ENCODE measurements at places on chromosomes 1 and 21.

DNA sequence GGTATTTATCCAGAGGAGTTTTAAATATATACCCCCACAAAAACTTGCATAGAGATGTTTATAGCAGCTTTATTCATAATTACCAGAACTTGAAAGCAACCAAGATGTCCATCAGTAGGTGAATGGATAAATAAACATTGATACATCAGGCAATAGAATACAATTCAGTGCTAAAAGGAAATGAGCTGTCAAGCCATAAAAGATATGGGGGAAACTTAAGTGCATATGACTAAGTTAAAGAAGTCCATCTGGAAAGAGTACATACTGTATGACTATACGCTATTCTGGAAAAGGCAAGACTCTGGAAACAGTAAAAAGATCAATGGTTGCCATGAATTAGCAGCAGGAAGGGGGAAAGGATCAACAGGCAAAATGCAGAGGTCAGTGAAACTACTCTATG, 366.7 kb downstream of the HHIPL2 start:
- DNase-seq: no peak

GRCh38 chr1:23433122-23433521, 8.6 kb upstream of the TCEA3 start:
- DNase-seq: no peak

- no peak for DNase-seq
Observed at GRCh38 chr1:31382379-31382989, 9.6 kb upstream of the FABP3 start.

DNA sequence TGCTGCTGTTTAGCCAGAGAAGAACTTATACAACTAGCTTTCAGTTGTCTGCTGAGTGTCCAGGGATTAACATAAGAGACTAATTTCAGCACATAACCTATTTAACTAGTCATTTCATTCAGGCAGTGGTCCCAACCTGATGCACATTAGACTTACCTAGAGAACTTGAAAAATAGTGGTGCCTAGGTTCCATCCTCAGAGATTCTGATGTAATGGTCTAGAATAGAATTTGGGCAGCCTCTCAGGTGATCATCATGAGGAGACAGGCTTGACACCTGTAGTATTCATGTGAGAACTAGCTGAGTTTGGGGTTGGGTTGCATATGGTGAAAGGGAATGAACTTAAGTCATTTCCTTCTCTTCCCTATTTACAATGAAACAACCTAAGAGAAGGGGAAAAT, 24.8 kb downstream of the CNST start:
- DNase-seq: no peak

- no peak for DNase-seq
Observed at GRCh38 chr21:43005635-43006034, 31.3 kb downstream of the PKNOX1 start.

- no peak for DNase-seq
Observed at GRCh38 chr1:40903106-40903505, 40.9 kb upstream of the CITED4 start.

DNA sequence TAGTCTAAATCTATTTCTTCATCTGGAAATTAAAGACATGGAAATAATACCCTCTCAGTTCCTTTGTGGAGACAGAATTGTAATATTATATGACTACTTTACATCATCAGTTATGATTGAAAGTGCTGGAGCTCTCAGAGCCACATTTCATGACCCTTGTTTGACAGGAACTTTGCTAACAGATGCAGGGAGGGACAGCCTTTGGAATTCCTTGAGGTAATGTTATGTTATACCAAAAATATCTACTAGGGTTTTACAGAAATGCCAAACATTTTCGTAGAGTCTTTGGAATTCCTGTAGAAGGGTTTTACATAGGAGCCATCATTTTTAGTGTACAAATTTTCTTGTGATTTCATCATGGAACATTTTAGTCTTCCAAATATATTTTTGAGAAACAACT, 57.4 kb upstream of the ADAMTS5 start:
- DNase-seq: no peak

DNA sequence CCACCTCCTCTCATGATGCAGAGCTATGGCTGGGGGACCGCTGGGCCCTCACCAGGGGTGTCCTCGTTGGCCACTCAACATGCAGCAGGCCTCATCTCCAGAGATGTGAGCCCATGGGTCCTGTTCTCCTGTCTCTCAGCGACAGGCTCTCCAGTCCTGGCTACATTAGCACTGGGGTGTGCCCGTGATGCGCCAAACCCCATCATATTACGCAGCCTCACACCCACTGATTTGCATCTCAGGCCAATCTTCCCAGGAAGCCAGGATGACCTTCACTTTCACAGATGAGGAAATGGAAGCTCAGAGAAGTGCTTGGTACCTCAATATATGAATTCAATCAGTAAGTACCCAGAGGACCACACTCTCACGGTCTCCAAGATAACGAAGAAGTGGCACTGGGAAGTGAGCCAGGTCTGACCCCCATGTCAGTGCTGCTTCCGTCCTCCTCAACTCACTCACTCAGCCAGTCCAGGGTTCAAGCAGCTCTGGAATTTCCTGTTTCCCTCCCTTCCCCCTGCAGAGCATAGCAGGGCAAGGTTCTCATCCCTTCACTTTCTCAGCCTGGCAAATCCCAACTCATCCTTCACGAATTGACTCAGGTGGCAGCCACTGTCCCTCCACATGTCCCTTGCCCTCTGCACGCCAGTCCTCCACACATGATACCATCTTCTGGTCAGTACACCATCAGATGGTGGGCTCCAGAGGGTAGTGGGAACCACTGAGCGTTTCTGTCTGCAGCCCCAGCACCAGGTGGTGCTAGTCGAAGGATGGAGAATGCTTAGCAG, 28.9 kb upstream of the EVA1B start:
- no peak for DNase-seq

- DNase-seq: no peak
Observed at GRCh38 chr1:100582943-100583342, 45.0 kb downstream of the GPR88 start.

DNA sequence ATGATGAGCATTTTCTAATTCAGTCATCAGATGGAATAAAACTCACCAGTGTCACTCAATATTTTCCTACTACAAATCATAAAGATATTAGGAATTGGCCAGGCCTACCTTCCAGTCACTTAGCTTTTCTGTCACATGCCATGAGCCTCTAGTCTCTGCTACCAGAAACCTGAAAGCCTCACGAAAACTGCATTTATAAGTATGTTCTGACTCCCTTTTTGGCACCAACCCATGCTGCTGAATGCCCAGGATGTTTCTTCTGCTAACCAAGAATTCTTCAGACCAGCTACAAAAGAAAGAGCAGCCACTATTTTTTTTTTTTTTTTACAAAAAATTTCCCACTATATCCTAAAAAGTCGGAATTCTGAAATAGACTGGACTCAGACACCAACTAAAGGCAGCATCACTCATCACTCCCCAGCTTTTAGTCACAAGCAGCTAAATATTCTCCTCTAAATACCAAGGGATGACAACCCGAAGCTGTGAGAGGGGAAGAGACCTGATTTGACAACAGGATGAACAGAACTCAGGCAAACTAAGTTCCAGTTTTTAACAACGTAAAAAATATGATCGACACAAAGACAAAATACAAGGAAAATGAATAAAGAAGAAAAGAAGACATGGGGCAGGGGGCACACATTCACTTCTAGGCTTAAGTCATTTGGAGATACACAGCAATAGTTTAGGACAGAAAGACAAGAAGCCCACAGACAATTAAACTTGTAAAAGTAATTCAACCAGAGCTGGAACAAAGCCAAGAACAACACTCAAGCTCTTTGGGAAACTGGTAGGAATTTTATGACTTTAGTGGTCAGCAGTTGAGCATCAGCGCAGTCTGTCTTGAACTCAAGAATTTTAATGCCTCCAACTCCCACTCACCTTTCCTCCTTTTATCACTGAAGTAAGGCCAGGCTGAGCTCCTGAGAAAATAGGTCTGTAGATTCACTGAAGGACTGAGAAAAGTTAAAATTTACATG, 1.7 kb downstream of the DCAF8 start:
- no peak for DNase-seq

DNA sequence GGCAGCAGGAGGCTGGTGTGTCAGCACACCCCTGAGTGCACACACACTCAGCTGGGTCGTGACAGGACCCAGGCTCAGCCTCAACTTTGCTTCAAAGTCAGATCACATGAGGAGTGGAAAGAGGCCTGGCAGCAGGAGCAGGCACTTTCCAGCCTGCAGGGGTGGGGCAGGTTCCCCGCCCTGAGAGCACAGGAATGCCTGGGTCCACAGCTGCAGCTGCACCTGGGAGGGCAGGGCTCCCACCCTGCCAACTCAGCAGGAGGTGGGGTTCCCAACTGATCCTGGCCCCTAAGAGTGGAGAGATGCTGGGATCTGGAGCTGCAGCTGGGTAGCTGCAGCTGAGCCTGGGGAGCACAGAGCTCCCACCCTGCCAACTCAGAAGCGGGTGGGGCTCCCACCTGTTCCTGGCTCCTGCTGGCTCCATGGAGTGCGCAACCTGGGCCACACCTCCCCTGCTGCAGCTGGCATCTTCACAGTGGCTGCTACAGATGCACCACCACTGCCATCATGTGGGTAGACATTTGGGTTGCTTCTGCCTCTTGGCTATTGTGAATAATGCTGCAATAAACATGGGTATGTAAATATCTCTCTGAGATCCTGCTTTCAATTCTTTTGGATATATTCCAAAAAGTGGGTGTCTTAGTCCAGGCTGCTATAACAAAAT, 415.4 kb downstream of the TTLL7 start:
- DNase-seq: peak; percentile 15

- no peak for DNase-seq
Observed at GRCh38 chr1:97006044-97006661, 284.6 kb downstream of the PTBP2 start.

DNA sequence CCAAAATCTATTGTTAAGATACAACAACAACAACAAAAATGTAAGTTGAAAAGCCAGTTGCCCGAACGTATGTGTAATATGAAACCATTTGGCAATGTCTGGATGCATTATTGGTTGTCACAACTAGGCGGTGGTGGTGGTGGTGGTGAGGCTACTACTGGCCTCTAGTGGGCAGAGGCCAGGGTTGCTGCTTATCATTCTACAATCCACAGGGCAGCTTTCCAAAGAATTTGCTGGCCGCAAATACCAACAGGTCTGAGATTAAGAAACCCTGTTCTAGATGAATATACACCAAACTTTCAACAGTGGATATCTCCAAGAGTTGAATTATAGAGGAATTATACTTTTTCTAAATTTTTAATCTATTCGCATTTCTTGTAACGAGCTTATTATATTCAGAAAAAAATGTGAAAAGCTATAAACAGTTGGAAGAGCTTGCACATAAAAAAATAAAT, 26.8 kb upstream of the ZNF697 start:
- peak; percentile 27 for DNase-seq

DNA sequence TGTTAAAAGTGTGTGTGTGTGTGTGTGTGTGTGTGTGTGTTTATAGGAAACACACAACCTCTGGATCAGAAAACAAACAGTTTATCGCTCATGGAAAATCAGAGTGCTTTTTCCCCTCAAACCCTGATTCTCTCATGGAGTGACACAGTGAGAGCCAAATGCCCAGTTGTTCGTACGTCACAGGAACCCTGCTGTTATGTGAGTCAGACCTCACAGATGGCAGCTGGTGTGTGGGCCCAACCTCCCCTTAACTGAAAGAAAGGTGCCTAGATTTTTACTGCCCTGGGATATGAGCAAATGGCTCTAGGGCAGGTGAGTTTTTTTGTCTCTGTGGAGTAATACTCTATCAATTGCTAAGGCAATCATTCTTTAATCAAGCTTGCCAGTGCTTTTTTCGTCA, 1788.1 kb downstream of the BRINP3 start:
- DNase-seq: no peak

DNA sequence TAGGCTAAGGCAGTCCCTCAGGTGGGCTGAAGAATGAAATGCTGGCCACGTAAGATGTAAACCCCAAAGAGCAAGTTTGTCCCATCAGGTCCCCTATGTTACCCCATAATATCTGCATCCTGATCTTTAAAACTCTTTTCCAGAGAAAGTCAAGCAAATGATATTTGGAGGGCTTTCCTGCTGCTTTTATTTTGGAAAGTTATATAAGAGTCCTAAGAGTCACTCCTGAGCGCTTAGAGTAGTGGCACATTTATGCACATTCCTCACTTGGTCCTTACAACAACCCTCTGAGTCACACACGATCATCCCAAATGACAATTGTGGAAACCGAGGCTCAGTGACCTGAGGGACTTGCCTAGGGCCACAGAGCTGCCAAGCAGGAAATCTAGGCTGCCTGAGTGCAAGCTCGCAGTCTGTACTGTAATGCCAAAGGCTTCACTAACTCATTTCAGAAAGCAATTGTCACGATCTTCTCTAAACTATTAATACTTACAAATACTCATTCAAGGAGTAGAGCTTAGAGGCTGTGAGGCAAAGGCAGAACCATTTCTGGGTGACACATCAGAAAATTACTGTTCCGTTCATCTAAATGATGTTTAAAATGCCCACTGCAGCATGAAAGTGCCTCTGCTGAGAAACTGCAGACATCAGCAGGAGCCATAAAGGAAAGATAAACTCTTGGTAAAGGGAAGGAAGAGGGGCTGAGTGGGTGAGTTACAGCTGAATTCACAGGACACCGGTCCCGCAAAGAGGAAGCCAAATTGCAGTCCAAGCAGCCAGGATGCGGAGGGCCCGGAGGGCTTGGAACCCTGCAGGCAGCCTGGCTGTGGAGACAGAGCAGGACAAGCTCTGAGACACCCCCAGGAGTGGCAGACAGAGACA, 30.8 kb downstream of the CAPZB start:
- no peak for DNase-seq

DNA sequence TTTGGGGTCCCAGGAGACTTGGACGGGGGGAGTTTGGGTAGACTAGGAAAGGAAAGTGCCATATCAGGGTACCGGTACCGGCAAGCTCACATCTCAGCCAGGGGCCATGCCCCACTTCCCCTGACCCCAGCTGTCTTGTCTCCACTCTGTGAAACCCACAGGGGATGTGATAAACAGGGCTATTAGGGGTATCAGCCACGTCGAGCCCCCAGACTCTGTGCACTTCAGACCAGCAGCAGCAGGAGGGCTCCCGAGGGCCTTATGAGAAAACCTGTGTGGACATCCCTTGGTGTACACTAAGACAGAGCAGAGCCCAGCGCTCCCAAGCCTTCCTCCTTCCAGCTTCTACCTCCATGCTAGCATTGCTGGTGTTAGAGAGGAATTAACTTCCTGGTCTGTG, 46.3 kb downstream of the TNNT2 start:
- no peak for DNase-seq

GRCh38 chr1:82562448-82562847, 761.7 kb downstream of the ADGRL2 start:
- no peak for DNase-seq

DNA sequence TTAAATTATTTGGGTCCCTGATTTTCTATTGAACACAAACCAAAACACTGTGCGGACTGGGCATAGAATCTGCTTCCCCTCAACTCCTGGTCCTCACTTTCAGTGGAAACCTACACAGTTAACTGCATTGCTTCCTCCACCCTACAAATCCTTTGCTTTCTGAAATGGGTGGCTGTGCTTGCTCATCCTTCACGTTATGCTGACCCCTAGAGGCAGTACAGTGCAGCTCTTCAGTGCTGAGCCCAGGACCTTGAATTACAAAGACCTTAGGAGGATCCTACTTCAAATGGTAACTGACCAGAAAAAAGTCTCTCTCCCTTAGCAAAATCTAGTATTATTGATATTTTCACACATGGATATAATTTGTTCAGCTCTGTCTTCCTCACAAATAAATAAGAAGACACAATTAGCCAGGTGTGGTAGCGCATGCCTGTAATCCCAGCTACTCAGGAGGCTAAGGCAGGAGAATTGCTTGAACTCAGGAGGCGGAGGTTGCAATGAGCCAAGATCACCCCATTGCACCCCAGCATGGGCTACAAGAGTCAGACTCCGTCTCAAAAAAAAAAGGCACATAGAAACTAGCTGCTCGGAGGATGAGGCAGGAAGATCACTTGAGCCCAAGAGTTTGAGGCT, 63.4 kb upstream of the L1TD1 start:
- peak; percentile 29 for DNase-seq

GRCh38 chr1:30490554-30491053, 232.8 kb downstream of the MATN1 start:
- DNase-seq: no peak

All from stimulated activated CD4-positive, alpha-beta T cell treated with anti-CD3 and anti-CD28 coated beads, Interleukin-2, amount 100 ng/mL, for 24 hours (primary cell).